ENCODE measurements at places on chromosomes 4 and X.
A peak's percentile ranks its signal among the peaks of the same experiment; 100 is the strongest.

DNA sequence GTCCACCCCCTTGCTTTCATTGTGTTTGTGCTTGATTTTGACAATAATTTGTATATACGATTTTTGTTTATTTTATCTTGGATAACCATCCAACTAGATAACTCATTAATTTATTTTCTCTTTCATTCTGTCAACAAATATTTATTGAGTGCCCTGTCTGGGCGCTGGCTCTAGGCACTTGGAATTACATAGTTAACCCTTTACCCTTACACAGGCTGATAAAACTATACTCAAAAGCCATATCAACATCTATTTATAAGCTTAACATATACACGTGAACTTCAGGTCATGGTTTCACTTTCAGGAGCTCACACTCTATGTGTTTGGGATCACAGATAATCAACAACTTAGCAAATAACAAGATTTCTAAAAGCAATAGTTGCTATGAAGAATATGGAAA, 226.3 kb upstream of the PPARGC1A start:
- no peak for DNase-seq

DNA sequence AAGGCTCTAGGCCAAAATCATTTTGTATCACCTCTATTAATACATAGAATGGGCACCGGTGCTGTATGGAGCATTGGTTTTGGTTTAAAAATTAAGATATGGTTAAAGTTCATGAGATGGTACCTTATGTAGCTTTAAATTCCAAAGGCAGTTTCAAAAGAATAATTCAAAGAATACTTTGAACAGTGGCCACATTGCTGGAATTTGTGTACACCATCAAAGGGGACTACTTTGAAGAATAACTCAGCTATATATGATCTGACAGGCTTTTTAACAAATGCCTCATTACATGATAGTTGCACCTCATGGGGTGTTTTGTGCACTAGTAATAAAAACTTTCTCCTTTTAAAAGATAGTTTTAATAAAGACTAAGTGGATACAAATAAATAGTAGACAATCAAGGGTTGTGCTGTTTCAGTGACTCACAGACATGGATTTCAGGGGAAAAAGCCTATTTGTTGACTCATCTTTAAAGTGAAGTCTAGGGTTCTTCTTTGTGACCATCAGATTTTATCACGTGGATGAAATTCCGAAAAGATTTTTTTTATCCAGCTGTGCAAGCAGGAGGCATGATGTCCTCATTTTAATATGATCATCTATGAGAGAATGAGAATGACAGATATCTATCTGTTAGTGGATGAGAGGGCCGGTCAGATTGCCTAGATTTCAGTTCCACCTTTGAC, 12.8 kb downstream of the MTM1 start:
- peak; percentile 78 for DNase-seq

DNA sequence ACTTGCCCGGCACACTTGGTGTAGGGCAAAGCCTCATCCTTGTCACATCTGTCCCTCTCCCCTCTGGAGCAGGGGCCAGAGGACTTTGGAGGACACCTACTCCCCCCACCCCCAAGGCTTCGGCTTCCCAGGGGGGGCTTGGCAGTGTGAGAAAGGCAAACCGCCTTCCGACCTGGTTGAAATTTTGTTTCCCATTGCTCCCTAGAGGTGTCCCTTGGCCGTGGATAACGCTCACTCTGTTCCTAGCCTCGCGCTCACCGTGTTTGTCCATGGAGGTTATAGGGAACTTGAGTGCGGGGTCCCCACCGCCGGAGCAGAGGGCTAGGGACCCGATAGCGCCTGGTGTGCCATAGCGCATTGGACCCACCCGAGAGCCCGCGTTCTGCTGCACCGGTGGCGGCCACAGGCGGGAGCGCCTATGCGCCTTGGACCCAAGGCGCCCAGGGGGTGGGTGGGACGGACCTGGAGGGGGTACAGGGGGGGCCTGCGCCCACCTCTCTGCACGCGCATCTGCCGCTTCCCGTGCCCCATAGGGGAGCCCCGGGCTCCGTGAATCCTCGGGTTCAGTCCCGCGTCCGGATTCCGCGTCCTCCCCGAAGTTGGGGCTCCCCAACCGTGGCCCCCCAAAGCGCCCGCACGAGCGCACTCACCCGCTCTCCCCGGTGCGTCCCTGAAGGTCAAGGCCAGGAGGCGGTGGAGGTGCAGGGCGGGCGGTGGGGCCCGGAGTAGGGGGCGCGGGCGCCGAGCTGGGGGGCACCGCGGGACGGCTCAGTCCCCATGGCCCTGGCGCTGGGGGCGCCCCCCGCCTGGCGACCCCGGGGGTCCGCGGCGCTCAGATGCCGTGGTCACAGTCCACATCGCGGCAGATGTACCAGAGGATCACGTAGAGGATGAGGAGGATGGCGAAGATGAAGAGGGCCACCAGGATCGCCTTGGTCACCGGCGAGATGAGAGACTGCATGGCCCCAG, 82.7 kb upstream of the DHRSX start:
- no peak for DNase-seq

GRCh38 chr4:79253168-79253567, 72.7 kb downstream of the NAA11 start:
- no peak for DNase-seq

GRCh38 chrX:49840679-49841078, 11.6 kb downstream of the PAGE4 start:
- peak; percentile 65 for DNase-seq

- peak; percentile 27 for DNase-seq
Measured at GRCh38 chrX:134484039-134484438, 24.1 kb downstream of the HPRT1 start.

DNA sequence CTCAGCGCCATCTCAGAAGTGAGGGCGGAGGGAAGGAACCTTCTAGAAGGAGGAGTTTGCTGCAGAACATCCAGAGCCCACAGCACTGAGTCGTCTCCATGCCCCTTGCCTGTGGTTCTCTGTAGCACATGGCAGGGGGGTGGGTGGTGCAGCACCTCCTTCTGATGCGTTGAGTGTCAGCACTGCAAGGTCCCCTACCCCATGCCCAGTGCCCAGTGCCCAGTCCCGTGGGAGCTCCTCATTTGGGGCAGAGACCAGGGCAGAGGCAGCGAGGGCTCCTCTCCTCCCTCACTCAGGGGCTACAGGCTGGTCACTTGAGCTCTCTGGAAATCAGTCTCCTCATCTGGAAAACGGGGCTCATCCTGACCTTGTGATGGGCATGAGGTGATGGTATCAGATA, 78.1 kb downstream of the HTRA3 start:
- no peak for DNase-seq

GRCh38 chrX:75369721-75370120, 95.8 kb downstream of the UPRT start:
- no peak for DNase-seq

- no peak for DNase-seq
Measured at GRCh38 chr4:81684352-81684751, 212.6 kb upstream of the RASGEF1B start.

DNA sequence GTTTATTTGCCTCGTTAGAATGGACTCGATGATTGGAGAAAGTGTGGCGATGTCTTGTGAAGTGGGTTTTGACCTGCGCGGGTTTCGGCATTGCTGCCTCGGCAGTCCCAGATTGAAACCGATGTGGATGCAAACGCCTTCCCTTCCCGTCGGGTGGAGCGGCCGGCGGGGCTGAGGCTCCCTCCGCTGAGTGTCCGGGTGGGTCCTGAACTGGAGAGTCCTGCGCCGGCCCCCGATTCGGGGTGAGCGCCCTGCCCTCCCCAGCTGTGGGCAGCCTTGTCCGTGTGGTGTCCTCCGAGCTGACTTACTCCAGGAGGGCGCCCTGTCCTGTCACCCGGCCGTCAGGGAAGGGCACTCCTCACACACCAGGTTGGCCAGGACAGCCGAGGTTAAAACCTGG, 75.3 kb upstream of the PSAPL1 start:
- no peak for DNase-seq

- no peak for DNase-seq
Measured at GRCh38 chr4:155712846-155713245, 46.0 kb upstream of the GUCY1B1 start.

DNA sequence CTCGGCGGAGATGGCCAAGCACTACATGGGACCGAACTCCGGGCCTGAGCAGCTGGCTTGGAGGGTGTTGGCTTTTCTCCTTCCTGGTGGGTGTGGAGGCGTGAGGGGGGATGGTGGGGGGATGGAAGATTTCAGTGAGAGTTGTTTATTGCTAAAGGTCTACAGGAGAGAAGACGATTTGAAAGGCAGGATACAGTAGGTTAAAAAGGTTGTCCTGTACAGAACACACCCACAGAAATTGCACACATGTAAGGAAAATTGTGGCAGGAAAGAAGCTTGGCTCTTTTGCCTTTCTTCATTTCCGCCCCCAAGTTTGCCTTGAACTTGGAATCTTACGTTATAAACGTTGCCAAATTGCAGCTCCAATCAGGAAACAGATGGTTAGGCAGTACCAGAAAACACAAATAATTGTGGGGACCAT, 74.1 kb upstream of the STOX2 start:
- no peak for DNase-seq

GRCh38 chrX:12115377-12115776, 22.9 kb upstream of the FRMPD4 start:
- DNase-seq = no peak

GRCh38 chr4:157572284-157572683, 351.8 kb downstream of the GRIA2 start:
- no peak for DNase-seq

- DNase-seq = no peak
Measured at GRCh38 chr4:8089862-8090261, 68.8 kb downstream of the ABLIM2 start.

DNA sequence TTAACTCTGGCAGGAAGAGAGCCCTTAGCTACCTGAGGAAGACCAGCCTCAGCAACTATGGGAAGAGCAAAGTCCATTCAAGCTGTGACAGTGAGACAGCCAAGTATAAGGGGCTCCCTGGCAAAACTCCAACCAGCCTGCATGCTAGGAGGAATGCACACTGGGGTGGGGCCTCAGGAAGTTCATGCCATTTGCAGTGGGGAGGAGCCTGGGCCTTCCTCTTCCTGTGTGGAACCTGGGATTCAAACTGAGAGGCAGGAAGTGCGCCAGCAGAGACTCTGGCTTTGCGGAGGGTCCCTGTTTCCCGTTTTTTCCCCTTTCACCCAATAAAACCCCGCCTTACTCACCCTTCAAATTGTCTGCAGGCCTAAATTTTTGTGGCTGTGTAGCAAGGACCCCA, 33.0 kb downstream of the TFDP3 start:
- no peak for DNase-seq

DNA sequence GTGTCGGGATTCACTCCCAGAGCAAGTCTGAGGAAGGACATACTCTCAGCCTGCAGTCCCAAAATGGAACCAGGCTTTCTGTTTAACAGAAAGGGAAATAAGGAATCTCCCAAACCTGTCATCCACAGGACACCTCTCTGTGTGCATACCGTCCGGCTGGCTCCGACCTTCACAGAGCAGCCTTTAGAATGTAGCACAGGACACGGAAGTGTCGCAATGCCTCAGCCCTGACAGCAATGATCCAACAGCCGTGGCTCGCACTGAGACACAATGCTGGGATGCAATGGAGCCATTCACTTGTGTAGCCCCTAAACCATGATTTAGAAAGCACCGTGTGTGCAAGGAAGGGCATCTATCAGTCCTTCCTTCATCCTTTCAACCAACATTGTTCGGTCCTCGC, 15.5 kb upstream of the HELT start:
- no peak for DNase-seq

DNA sequence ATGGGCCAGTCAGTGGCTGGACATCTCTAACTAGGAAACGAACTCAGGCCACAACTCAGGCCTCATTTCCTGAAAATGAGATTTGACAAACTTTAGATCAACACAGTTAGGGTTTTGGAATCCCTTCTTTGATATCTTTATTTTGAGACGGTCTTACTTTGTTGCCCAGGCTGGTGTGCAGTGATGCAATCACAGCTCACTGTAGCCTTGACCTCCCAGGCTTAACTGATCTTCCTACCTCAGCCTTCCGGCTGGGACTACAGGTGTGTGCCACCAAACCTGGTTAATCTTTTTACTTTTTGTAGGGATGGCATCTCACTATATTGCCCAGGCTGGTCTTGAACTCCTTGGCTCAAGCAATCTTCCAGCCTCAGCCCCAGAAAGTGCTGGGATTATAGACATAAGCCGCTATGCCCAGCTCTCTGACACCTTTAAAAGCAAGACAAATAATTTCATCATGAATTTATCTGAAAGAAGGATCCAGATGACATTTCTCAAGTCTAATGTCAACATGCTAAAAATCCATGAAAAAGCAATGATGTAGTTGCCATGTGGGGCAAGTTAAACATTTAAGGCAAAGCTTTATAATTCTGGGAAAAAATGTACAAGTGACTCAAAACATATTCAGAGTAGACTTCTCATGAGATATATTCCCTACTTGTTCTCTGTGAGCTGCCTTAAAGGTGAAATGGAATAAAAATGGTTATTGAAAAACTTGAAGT, 89.1 kb upstream of the CBR4 start:
- DNase-seq = no peak

DNA sequence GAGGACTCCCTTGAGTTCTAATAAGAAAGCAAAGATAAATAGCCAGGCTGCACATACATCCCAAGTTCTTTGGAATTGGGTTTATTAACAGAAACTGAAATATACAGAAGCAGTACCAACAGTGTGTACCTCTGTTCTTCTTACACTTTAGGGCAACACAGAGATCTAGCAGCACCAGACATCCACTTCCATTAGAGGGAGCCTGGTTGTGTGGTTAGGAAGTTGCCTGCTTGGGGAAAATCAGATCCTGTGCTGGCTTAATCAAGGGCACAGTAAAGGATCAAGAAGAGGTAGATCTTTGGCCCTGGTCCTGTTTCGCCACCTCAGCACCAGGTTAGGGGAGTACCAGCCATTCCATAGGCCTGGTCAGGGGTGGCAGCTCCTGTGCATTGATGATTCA, 231.1 kb upstream of the ARHGAP24 start:
- no peak for DNase-seq

DNA sequence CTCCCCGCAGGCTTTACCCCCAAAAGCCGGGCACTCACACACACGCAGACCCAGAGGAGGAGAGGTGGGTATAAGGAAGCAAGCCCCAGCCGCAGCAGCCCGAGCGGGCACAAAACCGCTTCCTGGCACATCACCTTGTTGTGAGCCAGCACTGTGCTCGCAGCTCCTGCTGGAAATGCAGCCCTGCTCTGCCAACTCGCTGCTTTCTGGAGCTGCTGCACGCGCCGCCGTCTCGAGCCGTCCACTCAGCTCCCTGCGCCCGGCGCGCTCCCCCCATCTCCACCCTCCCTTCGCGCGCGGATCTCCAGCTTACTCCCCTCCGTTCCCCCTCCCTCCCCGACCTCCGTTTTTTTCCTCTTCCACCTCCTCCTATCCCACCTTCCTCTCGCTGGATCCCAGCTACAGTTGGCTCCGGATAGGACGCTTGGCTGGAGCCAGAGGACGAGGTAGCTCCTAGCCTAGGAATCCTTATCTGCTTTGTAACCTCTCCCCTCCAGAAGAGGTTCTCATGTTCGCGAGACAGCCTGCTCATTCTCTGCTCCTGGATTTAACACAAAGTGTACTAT, at the start of gene SPOCK3:
Gene SPOCK3, minus strand, starts transcription at position 179 of the 566 bp plus-strand sequence.
- DNase-seq = peak; percentile 40

- DNase-seq = no peak
Measured at GRCh38 chr4:77927991-77928925, 65.6 kb downstream of the MRPL1 start.

GRCh38 chr4:26873391-26874026, 12.9 kb downstream of the STIM2 start:
- DNase-seq = no peak
